ENCODE measurements at places on chromosomes 4 and X.

DNA sequence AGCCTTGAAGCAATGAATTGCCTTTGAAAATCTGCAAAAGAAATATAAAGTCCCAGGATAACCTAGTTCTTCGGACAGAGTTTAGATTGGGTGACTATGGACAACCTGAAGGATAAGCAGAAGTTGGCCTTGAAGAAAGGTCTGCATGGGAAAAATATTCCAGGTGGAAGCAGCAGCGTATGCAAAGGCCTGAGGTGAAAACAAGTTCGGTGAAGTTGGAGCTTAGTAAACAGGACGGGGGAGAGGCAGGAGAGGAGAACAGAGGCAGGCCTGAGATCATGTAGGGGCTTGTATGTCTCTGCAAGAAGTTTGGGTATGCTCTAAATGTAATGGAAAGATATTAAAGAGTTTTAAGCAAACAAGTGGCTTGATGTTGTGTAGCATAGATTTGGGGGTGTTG lies 176.0 kb downstream of the ARHGAP24 start:
- DNase-seq, result no peak

GRCh38 chrX:24767557-24767956 lies 73.8 kb downstream of the POLA1 start:
- no peak for DNase-seq

DNA sequence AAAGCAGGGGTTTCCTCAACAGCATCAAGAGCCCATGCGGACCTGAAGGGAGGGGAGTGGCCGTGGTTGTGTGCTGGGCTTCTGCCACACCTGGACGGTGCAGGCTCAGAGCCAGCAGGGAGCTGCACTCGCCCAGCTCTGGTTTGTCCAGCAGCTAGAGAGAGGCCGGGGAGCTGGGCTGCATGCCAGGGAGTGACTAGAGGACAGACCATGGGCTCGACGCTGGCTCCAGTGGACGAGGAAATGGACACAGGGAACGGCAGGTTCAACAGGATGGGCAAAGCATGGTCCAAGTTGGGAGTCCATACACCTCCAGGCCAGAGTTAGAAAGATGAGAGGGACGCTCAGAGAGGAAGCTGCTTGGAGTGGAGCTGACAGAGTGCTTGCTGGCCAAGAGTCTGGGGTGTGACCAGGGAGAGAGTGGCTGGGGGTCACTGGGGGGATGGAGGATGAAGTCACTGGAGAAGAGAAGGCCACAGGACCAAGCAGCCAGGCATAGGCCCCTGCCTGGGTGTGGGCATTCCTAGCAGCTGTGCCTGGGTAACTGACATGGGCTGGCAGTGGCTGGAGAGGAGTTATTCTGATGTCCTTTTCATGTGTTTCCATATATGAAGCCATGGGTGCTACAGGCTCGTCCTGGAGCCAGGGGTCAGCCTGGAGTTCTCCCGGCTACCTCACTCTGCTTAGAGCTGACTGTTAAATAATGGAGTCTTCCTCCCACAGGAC lies 42.8 kb downstream of the HTT-AS start:
- no peak for DNase-seq

GRCh38 chrX:112840382-112841113 lies at the start of gene AMOT:
TSS of gene AMOT (minus strand) at chrX:112840831. CDS start at chrX:112823126, 17,705 bp downstream.
- peak; percentile 55 for DNase-seq

GRCh38 chr4:69518102-69518501 lies 22.4 kb upstream of the UGT2B4 start:
- DNase-seq, result no peak

- DNase-seq, result no peak
Observed at GRCh38 chr4:123127218-123127617, 204.8 kb upstream of the NUDT6 start.

Measured in GM06990 (cell line).